NCI-H187 treated with DMSO at 0.1 percent for 48 hours (cell line): ENCODE measurements at places on chromosomes 7 and 10.

GRCh38 chr7:88700725-88701124 is 58.8 kb upstream of the ZNF804B start:
- no peak for DNase-seq

DNA sequence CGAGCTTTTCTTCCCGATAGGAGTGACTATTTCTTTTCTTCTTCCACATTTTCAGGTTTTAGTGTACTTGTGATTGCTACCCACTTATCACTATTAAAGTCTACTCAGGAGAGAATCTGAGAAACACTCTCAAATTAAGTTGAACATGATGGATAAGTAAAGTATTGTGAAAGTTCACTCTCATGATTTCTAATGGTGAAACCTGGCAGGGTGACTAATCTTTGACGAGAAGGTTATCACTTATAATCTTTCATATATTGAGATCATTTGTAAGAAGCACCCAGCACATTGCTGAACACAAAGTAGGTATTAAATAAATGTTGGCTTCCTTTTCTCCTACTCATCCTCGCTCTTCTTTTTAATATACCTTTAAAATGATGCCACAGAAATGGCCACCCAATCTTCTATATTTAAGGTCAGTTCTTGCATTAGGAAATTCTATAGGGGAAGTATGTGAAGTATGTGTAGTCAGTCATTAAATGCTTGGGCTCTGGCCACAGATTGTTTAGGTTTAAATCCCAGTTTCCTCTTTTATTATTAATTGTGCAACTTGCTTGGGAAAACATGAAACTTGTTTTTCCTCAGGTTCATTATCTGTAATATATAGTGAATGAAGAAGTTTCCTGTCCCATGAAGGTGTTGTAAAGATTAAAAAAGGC is 3.1 kb upstream of the CFTR start:
- DNase-seq: no peak

GRCh38 chr7:123712619-123713018 is 36.2 kb downstream of the WASL start:
- no peak for DNase-seq

GRCh38 chr10:12322583-12323131 is 26.7 kb upstream of the CAMK1D start:
- DNase-seq: no peak

DNA sequence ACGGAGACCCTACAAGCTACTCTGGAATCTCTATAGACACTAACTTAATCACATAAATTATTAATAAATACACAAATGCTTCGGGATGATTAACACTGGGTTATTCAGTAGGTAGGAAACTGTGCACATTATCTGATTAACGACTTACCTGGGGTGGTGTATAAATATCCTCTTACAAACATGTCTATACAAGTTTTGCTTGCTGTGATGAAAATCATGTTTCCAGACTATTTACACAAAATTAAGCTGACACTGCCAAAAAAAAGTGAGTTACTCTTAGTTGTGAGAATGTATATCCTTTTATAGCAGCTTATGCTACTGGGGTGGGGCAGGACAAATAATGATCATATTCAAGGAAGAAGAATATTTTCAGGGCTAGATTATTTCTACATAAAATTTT is 314.6 kb downstream of the C7orf25 start:
- DNase-seq: no peak

DNA sequence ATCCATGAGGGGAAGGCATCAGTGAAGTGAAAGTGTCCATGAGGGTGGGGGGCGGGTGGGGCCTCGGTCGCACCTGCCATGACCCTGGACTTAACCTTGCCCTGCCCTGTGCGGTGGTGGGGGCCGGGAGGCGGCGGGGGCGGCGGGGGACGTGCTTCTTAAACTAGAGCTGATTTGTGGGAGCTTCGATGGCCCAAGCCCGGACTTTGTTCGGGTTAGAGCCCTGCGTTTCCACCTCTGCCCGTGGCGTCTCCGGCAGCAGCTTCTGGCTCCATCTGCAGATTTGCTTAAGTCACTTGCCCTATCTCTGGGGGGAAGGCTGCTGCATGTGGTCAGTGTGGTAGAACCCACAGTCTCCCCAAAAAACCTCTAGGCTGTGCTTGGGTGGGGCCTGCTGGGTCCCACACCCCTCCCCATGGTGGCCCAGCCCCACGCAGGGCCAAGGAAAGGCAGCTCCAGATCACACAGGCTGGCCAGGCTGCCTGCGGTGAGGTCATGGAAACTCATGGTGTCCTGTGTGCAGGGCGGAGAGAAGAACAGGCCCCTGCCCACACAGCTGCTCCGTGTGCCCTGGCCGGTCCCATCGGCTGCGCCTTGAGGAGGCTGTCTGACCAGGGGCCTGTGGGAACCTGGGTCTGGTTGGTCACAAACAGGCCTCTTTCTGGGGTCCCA is 93.2 kb downstream of the INPP5A start:
- no peak for DNase-seq

GRCh38 chr7:16803125-16803524 is 1.7 kb downstream of the AGR2 start:
- DNase-seq: no peak

DNA sequence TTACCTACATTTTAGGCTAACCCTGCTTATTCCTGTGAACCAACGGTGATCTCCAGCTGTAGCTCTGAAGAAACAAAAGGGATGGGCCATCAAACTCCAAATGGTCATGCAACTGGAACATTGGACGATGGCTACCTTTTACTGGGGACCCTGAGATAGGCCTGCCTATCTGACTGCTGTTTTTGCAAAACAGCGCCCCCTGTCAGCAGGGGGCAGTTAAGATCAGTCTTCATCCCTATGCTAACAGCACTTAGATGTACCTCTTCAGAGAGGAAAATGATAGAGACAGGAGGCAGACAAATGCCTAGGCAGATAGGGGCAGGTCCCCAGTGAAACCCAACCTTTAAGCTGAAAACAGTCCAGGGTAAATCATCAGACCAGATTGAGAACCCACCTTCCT is 1085.4 kb upstream of the SORCS1 start:
- DNase-seq: no peak

- DNase-seq: no peak
These were observed 1.6 kb downstream of the EXOSC1 start for GRCh38 chr10:97444212-97444611.

- no peak for DNase-seq
These were observed 22.3 kb upstream of the SLC25A13 start for GRCh38 chr7:96344236-96344635.

DNA sequence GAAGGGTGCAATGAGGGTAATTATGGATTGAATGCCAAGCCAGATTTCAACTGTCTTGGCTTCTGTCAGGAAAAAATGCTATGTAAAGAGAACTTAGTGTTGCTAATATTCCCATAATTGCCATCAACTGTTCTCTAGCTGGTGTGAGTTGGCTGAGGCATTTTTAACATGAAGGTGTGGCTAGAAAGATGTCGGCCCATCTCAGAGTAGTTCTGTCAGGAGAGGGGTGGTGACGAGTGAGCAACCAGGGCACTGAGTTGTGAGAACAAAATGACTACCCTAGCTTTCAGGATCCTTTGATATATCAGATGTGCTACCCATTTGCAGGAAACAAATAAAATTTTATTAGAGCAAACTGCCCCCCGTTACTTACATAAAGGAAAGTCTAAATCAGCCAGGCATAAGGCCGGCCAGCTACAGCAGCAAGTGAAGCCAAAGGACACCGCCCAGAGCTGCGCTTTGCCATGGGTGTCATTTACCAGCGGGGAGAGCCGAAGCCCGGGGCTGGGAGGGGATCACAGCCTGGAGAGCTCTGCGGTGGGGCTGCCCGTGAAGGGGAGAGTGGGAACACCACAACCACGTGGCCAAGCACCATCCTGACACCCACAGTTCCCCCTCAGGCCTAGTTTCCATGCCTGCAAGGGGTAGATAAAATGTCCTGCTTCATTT is 141.4 kb downstream of the ICA1 start:
- DNase-seq: no peak

- no peak for DNase-seq
These were observed 4.1 kb upstream of the TAS2R5 start for GRCh38 chr7:141785706-141786552.

DNA sequence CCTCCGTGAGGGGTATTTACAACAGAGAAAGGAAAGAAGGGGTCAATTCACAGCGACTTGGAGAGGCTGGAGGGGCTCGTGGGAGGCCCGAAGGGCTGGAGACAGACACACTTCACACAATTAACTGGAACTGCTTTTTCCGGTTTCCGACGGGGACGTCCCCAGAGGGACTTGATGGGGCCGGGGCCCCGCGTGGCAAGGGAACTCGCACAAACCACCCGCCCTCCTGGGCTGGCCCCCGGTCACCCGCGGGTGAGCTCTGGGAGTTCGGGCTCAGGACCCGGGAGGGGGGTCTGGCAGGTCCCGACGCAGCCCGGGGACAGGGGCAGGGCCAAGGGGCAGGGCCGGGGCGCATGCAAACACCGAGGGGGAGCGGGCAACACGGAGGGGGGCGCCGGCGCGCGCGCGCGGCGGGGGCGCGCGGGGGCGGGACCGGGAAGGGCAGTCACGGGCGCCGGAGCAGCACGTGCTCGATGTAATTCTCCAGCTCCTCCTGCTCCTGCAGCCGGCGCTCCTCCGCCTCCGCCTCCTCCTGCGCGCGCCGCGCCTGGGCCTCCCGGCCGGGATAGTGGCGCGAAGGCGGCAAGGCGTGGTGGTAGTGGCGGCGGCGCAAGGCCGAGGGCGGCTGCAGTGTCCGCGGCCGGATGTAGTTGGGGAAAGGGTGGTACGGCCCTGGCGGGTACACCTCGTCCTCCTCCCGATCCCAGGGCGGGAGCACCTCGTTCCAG is 2.7 kb downstream of the VGF start:
- no peak for DNase-seq

DNA sequence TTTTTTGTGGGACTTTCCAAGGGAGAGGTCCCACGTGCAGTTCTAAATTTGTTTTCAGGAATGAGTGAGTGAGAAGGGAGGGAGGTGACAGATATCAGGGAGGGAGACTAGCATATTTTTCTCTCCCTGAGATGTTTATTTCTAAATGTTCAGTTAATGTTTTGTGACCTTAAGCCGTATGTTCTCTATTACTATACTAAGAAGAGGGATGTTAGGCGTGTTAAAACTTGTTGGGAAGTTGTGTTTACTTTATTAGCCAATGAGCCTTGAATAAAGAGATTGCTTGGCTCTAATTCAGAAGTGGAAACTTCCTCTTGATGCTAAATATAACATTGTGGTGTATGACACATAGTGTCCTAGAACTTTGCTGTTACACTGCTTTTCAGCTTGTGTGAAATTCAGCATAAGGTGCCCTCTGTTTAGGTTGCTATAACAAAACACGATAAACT is 37.3 kb downstream of the DNAH11 start:
- DNase-seq: no peak

DNA sequence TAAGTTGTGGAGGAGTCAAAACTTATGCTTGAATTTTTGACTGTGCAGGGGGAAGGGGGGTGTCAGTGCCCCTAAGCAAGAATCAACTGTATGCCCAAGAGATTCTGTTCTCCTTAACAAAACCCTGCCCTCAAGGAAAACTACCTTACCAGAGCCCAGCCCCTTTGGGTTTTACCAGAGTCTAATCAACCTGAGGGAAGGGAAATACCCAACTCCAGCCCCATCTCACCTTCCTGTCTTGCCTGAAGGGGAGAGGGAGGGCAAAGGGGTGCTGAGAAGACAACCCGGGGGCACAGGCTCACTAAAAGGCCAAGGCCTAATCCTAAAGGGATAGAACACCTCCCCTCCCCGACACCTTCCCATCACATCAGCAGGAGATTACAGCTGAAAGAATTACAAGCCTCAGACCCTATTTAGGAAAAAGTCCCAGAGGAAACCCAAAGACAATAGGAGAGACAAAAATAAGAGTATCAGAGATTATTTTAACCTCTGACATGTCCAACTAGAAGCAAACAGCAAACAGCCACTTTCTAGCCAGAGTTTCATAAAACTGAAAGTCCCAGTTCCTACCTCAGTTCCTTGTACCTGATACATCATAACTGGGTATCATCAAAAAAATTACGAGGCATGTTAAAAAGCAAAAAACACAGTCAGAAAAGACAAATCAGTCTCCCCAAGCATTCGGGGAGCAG is 26.8 kb upstream of the C7orf33 start:
- no peak for DNase-seq

DNA sequence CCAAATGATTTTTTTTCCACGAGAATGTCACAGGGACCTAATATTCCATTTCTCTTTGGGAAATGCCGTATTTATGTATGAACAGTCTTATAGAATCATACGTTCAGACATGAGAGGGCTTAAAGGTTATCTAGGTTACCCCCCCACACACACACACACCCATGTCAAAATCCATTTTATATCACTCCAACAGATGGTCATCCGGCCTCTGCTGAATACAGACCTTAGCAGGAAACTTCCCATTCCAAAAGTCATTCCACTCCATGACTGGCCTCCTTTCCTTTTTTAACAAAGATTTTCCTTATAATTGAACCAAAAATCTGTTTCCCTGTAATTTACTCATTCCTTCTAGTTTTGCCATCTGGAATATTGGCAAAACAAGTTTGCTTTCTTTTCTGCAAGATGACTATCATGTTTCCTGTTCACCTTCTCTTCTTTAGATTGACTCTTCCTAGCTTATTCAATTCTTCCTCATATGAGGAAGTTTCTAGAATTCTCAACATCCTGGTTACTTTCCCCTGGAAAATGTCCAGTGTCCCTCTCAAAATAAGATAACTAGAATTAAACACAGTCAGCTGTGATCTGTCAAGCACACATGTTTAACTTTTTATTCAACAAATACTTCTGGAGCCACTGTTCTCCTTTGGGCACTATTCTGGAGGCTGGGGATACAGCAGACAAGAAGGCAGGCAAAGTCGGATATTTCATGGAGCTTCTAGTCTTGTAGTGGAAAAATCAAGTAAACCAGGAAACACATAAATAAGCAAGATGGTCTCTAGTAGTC is 276.5 kb upstream of the LRGUK start:
- no peak for DNase-seq

DNA sequence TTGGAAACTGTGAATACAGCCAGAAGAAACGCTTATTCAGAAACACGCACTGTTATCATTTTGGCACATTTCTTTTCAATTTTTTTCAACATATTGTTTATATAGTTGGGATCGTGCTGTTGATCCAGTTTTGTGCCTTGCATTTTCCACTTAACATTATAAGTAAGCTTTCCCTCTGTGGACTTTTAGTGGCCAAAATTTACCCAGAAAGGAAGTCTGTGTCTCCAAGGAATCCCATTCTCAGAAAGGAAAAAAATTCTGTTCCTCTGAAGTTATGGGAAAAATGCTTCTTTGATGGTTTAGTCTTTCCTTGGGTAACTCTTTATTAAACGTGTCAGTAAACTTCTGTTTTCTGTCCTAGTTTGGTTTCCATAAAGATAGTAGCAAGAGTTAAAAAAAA is 280.0 kb downstream of the REEP3 start:
- no peak for DNase-seq
